Body of pancreas (tissue), 4 donors: ENCODE measurements at places on chromosomes 7 and 10.

- peak; percentile 54 for DNase-seq
These were observed 92.1 kb downstream of the ABCC2 start for GRCh38 chr10:99874341-99875085.

DNA sequence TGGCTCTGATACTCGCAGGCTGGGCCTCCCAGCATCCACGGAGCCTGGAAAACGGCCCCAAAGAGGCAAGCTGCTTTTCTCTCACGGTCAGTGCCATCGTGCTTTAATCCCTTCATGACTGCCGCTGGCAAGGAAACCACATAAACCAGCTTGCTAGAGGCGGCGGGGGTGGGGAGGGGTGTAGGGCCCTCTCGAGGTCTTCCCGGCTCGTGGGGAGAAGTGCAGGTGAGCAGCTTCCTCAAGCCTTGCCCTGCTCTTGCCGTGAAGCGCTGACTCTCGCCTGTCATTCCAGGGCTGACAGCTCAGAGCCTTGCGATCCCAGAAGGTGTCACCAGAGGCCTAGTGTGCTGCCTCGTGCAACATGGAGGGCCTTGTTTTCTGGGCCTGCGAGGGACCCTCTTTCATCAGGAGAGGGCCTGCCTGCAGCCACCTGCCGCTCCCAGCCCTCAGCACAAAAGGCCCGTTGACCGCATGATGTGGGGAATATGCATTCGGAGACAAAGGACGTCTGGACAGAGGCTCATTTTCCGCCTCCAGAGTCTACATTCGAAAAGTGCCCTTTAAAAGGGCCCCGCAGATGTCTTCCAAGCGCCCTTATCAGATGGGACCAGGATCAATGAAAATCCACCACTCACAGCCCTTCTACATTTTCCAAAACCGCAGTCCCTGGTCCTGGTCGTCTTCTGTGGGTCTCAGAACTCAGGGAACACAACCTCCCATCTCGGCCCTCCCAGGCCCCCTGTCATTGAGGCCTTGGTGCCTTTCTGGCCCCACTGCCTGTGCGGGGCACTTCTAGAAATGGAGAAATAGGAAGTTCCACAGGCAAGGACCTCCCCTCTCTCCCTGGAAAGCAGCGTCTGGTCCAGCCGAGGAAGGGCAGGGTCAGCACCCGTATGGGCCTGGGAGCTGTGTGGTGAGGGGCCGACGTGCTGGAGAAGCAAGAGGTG, 58.7 kb downstream of the ZRANB1 start:
- DNase-seq = peak; percentile 65

DNA sequence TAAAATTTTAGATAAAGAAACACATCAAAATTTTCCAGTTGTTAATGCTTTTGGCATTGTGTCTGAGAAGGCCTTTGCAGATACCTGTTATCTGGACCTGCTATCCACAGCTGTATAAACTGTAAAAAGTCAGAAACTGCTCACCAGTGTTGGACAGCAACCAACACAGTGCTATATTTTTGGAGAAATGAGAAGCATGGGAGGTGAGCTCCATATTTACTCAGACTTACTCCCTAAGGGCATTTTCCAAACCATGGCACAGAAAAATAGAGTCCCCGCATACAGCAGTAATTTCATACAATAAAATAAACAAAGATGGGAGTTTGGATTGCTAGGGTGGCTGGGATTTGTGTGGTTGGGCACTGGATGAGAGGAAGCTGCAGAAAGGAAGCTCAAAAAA, 136.3 kb upstream of the GLI3 start:
- DNase-seq = no peak

DNA sequence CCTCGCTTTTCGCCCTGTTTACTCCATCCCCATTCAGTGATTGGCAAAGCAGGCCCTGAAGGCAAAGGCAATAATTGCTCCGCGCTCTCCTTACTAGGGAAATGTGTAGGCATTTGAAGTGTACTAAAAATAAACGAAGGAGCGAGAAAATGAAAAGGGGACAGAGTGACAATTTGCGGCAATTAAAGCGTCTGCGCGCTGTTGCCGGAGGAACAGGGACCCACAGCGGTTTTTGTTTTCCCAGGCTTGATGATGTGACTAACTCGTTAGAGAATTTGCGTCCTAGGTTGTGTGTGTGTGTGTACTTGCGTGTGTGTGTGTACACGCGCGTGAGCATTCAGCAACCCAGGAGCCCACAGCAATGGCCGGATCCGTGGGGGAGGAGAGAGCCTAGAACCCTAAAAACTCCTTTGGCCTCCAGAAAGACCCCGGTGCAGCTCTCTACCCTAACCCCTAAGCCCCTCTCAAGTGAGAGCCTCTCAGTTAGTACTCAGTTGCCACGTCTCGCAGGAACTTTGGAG, 7.8 kb upstream of the DLX6 start:
- DNase-seq = no peak

DNA sequence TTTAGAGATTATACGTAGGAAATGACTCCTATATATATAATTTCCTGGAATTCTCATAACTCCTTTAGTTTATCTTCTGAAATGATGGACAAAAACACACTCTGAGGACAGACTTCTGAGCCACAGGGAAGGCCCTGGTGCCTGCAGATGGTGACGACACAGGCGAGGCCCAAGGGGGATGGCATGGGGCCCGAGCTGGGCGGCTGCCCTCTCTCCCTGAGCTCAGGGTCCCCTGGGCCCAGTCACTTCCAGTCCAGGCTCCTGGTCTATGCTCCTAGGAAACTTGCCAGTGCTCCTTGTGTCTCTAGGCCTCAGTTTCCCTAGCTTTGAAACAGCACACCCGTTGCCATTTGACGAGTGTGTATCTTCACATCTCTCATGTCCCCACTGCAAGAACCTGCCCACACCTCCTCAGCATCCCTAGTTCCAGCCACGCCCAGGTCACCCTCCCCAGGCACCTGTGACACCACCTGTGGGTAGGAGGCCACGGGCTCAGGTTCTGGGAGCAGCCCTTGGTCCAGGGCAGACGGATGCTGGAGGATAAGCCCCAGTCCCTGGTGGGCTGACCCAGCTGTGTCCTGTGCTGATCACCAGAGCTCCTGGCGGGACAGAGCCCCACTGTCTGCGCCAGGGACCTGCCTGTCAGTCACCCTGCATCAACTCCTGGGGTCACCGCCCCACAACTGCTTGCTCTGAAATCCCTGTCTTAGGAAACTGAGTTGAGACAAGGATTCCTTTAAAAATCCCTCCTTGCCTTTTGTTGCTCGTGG, 23.4 kb upstream of the SHH start:
- DNase-seq = no peak

DNA sequence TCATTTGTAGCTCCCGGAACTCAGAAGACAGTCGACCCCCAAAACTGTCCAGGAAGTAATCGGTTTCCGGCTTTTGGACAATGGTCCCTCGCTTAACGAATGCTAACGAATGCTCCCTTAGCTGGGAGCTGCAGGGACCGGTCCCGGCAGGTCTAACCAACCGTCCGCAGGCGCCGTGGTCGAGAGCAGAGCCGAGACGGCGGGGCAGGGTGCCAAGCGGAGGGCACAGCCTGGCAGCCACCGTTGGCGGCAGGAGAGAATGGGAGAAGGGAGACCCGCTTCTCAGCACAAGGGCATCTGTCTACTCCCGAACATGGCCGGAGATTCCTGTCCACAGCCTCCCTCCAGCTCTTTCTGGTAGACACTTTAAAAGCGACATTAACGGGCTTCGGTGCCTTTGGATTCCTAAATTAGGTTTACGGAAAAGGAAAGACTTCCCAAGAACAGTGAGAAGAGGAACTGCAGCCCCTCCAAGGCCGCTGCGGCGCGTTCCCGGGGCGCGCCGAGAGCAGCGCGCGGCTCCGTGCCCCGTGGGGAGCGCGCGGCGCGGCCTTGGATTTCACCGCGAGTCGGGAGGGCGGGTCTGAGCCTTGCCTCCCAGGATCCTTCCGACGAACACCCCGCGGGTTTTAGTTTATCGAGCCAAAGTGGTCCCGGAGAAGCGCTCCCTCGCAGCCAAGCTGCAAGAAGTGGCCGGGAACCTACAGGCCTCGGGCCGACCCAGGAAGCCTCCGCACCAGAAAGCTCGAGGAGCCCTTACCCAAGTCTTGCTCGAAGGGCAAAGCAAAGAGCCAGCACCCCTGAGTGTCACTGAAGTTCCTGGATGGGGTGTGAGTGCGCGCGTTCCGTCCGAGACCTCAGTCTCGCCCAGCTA, 3.6 kb upstream of the TBX20 start:
- no peak for DNase-seq
